ENCODE measurements at places on chromosomes 3 and 15.

- DNase-seq: no peak
These were observed 909 bp upstream of the GPD1L start for GRCh38 chr3:32105291-32106131.

GRCh38 chr3:181533811-181534210 is 177.9 kb upstream of the SOX2 start:
- no peak for DNase-seq

- DNase-seq: no peak
These were observed 801.7 kb upstream of the DPPA4 start for GRCh38 chr3:110139048-110139447.

- DNase-seq: no peak
These were observed 89.1 kb upstream of the ALCAM start for GRCh38 chr3:105277656-105278055.

DNA sequence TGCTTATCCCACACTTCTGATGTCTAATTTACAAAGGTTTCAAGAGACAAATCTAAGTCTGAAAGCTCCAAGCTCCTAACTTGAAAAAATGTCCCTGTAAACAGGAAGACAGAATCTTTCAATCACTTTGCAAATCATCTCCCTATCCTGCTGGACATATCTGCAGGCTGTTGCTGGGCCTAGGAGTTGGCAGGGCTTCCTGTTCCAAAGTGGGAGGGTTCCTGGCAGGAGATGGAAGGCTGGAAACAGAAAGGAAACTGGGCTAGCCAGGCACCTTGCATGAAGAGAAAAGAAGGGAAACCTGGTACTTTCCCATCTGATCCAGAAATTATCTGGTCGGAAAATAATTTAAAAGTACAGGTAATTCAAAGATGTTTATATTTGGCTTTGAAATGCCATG is 227.3 kb upstream of the IL12A start:
- DNase-seq: no peak

DNA sequence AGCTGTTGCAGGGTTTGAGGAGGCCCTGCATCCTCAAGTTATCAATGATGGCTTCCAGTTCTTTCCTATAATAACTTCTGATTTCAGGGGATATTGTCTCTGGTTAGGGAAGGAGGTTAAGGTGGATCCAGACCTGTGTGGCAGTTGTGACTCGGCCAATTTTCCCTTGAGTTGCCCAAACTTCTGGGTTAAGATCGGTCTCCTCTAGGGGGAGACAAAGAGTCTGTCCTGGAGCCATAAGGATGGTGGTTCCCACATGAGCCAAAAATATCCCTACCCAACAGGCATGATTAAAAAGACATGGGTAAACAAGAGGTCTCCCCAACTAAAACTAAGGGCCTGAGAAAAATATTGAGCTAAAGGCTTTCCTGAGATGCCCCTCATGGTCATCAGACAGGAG is 227.5 kb upstream of the MDFIC2 start:
- no peak for DNase-seq

GRCh38 chr3:174710612-174711011 is 148.5 kb upstream of the NAALADL2 start:
- no peak for DNase-seq

All from stimulated activated CD4-positive, alpha-beta T cell treated with anti-CD3 and anti-CD28 coated beads, Interleukin-12 subunit alpha, Interleukin-12 subunit beta, amount 100 ng/mL, for 24 hours (primary cell).